Stimulated activated CD8-positive, alpha-beta memory T cell treated with anti-CD3 and anti-CD28 coated beads, Interleukin-4, amount 100 ng/mL, for 1 hour (primary cell): ENCODE measurements at places on chromosomes 3 and 15.

DNA sequence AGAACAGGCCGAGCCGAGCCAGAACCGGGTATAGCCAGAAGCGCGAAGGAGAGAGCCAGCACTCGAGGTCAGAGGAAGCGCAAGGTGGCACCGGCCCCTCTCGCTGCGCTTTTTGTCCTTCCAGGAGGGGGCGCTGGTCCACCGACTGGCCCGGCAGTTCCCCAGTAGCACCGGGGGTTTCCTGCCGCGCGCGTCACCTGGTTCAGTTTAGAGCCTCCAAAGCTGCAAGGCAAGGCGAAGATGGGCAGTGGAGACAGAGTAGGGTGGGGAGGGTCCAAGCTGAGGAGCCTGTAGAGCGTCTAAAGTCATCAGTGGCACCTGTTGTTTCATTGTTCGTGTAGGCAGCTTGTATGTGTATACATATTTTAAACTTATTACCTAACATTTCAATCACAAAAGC lies 7.6 kb upstream of the NR2E3 start:
- no peak for DNase-seq

DNA sequence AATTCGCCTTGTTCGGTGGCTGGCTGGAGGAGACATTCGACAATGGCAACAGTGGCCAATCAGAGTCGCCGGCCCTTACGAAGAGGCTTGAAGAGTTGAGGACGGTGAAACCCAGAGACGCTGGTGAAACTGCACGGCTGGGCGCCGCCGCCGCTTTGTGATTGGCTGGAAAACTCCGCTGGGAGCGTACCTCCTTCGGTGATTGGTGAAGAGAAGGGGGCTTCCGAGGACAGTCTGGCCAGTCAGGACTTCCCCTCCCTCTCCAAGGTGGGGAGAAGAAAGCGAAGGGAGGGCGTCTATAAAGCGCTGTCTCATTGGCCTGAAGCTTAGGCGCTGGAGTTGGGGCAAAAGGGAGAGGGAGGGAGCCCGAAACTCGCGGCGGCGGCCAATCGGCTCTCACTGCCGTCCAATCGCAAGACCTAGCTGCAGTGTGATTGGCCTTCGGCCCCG lies 554 bp upstream of the GSK3B start:
- no peak for DNase-seq

DNA sequence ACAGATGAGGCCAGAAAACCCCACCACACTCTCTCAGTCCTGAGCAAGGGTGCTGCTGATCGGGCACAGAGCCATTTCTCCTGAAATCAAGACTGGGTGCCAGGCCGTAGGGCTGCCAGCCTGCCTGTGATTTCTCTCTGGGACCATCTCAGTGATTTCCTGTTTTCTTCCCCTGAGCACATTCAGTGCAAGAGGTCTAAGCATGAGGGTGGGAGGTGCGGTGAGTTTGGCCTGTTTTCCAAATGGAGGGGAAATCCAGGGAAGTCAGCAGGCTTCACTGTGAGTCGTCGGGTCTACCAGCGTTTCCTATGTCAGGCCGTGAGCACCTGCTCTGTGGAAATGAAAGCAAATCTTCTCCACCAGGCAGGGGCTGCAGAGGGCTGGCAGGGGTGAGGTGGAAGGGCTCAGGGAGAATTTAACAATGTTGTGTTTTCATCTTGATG lies 82.3 kb downstream of the ST6GAL1 start:
- DNase-seq, result no peak

DNA sequence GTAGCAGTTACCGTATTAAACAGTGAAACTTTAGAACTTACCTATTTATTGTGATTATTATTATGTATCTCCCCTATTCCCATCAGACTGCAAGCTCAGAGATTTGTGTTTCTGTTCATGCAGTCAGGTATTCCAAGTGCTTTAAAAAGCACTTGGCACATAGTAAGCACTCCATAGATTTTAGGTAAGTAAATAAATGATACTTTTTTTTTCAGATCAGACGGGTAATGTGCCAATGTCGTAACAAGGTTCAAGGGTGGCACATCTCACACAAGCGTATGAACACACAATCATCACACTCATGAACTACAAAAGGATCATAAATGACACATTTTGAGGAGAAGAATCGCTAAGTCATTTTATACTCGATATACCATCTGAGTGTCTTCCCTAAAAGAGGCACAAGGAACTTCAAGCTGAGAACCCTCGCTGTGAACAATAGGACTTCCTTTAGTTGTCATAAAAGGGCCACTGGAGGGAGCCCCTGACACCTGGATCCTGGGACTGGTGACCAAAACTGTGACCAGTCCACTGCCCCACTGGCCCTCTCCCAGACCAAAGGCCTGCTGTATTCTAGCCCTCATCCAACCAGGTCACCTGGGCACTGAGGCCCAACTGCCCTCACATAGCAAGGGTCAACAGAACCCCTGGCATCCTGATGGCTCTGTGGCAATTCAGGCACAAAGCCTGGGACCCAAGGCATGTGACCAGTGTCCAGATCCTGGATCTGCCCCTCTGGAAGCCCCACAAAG lies 32.1 kb downstream of the KIF9 start:
- no peak for DNase-seq

DNA sequence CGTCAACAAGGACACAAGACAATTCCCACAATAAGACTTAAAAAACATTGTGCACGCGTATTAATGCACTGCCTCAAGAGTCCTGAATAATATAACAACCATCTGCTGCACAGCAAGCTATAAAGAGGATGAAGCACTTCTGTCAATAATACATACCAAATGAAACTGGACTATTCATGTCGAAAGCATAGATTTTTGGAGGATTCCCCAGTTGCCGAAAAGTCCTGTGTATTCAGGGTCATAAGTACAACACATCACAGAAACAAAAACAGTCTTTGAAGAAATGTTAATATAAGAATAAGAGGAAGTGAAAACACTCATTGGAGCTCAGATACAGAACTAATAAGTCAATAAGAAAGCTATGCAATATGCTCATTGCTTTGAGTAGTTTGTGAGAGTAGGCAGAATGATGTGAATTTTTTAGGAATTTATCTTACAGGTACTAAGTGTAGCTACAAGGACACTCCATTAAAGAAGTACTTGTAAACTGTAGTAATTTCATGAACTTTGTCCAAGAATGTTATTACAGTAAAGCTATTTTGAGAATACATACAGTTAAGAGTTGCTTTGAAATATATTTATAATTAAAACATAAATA lies 31.6 kb downstream of the CBLB start:
- no peak for DNase-seq

GRCh38 chr3:184386047-184386806 lies 6.4 kb downstream of the CHRD start:
- DNase-seq, result no peak

DNA sequence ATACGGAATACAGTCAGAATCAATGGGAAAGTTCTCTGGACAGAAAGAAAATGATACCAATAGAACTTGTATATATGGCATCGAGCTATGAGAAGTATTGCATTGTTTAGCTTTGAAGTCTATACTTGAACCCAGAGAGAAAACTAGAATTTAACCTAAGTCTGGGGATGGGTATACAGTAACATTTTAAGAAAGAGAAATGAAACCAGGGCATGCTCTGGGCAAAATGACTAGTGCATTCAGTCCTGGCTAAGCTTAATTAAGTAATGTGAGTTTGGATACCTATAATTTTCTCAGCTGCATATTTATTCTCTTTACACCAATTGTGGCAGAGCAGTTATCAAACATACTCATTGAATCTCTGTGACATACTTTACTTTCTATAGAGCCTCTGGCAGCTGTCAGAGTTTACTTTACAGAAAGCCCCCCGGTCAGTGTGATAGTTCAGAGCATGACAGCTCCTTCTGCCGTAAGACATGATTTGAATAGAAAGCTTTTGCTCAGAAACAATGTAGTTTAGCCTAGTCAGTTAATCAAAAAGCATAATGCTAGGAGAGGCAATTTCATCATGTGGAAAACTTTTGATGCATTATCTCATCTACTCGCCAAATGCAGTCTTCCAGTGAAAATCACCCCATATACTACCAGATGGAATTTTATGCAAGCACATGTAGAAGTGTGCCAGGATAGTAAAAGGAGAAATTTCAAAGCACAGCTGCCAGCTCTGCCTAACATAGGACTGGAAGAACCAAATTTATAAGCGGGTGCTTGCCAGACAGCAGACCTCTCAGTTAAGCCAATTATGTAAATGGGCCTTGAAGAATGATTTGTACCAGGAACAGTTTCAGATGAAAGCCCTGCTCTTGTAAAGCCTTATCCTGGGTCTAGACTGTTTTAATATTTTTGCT lies 40.7 kb downstream of the OXSM start:
- no peak for DNase-seq

GRCh38 chr15:96347181-96348111 lies 16.9 kb downstream of the NR2F2 start:
- no peak for DNase-seq

DNA sequence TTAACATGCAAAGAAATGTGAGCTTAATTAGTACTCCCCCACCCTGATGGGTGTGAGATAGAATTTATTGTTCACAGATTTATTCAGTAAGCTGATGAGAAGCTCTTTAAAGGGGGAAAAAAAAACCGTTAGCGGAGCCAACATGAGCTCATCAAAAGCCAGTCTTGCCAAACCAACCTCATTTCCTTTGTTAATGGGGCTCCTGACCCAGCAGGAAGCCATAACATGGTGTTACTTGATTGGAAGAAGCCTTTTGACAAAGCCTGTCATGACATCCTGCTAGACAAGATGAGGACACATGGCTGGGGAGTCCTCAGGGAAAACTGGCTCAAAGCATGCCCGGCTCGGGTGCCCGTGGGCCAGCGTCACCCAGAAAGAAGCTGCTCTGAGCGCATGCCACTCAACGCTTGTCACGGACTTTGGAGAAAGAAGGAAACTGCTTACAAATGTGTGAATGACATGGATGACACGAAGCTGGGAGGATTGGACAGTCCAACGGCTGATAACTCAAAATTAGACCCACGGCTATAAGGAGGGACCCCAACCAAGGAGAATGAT lies 64.6 kb downstream of the SLCO2A1 start:
- DNase-seq, result no peak

GRCh38 chr3:19947549-19948225 lies 790 bp downstream of the RAB5A start:
- peak; percentile 13 for DNase-seq

GRCh38 chr15:27958911-27959578 lies 140.1 kb downstream of the OCA2 start:
- DNase-seq, result no peak
